ENCODE measurements at places on chromosomes 1 and 21.

- no peak for DNase-seq
These were observed 6.3 kb downstream of the FAAH start for GRCh38 chr1:46400421-46400820.

GRCh38 chr1:52601991-52602855 is at the start of gene GPX7:
Gene GPX7, plus strand, starts transcription at chr1:52602371. Its CDS starts 39 bp downstream, at chr1:52602410.
- peak; percentile 54 for DNase-seq

DNA sequence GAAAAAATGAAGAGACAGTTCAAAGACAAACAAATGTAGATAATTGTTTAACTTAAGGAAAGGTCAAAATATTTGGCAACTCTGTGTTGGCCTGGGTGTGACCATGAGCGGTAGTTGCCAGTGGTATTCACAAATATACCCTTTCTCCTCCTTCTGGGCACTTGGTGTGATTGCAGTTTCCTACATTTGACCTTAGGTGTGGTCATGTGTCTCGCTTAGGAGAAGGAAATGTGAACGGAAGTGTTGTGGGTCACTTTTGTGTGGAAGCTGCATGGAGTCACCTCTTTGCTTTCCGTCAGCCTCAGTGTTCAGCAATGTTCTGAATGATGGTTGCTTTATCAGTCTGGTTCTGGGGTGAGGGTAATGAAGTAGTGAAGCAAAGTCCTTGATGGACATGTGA is 3.4 kb upstream of the PCSK9 start:
- DNase-seq: no peak

- DNase-seq: no peak
These were observed 3.6 kb downstream of the LPAR3 start for GRCh38 chr1:84889437-84889836.

- no peak for DNase-seq
These were observed 80.1 kb downstream of the FCRL5 start for GRCh38 chr1:157472056-157472701.

DNA sequence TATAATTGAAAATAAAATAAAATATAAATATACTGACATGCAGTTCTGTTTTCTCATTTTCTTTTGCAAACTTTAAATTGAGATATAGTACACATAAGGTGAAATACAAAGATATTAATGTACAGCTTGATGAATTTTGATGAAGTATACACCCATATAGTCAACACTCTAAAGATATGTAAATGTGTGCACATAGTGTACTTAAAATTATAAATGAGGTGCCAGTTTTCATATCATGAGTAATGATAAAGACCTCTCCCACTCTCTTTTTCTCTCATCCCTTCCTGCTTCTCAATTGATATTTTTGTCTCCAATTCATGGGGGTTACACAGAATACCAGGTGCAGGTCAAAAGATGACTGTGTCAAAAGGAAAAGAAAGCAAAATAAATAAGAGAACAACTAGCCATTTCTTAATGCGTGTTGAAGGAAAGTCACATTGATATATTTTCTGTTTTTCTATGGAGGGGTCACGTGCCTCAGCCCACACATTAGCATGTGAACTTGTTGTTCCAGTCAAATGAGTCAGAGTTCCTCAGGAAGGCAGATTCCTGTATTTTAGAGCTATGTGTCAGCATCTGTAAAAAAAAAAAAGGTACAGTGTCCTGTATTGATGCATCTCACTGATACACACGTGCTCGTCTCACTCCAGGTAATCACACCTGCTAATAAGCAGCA is 64.3 kb upstream of the HOOK1 start:
- no peak for DNase-seq

- DNase-seq: no peak
These were observed 100.6 kb downstream of the NR5A2 start for GRCh38 chr1:200128081-200128480.

DNA sequence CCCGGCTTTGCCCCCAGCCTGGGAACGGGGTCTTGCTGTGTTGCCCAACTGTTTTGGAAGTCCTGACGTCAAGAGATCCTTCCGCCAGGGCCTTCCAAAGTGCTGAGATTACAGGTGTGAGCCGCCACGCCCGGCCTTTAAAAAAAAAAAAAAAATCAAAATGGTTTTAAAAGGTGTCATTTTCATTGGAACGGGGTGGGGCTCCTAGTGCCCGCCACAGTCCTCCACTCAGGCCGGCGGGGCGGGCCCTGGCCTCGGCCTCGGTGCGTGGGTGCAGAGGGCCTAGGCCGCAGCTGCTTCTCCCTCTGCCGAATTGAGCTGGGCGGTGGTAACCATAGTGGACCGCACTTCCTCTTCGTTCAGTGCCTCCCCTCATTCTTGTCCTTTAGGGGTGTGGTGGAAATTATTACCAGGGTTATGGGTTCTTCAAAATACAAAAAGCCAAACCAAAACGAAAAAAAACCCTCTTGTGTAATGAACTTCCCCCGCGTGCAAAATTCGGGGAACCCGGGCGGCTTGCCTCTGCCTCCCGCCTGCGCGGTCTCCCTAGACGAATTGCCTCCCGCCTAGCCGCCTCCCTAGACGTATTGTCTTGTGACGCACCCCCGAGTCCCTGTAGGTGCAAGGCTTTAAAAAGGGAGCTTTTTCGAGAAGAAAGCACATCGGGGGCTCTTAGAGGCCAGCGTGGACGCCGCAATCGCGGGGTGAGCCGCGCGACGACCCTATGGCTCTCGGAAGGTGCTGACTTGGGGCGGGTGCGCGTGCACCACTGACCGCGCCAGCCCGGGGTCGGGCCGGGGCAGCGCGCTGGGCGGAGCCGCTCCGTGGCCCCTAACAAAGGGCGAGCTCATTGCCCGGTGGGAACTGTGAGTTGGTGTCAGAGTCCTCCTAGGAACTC is 10.5 kb upstream of the SPEN start:
- DNase-seq: peak; percentile 84

DNA sequence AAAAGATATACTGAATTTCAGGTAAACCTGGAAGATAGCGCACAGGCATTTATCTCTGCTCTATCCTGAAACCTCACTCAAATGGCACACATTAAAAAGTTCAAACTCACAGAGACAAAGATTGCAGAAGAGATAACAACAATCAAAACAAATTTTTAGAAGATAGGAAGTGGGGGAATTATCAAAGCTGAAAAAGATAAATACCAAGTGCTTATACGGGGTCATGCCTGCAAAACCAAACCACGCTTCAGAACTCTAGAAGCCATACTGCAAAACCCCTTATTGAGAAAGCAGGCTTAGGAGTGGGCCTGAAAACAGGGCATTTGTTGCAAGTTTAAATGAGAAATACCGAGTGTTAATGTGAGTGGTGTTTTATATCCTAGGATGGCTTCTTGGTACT is 76.8 kb downstream of the BARHL2 start:
- DNase-seq: no peak

GRCh38 chr21:15875286-15875685 is 145.5 kb downstream of the USP25 start:
- no peak for DNase-seq

DNA sequence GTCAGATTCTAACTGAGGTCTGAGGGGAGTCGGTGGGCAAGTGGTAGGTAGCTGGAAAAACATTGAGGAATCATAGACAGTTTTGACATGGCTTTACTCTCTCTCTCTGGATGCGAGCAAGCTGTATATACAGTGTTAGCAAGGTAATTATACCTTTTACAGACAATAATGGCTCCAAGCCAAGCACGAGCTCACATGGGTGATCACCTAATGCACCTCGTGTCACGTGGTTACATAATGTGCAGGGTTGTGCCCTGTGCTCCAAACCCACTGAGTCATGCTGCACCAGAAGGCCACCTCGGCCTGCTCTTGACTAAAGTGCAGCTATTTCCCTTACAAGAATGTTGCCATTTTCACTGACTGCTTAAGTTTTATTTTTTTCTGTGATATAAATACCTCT is 7.6 kb upstream of the CLCA2 start:
- no peak for DNase-seq
